Fibroblast of skin of left quadriceps (primary cell): ENCODE measurements at places on chromosomes 16 and 17.

DNA sequence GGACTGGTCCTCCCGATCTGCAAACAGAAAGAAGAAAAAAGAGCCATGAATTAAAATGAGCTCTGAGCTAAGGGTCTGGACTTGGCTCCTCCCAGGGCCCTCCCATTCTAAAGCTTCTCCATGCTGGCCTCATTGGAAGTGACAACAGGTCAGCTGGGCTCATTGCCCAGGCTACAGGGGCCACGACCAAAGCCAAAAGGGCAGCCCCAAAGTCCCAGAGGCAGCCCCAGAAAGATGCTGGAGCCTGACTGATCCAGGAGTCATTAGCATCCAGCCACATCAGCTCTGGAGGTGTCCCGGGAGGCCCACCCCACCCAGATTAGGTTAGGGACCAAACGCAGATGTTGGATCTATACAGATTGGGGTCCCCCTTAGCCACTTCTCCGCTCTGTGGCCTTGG lies 58.2 kb downstream of the MYH11 start:
- no peak for DNase-seq

DNA sequence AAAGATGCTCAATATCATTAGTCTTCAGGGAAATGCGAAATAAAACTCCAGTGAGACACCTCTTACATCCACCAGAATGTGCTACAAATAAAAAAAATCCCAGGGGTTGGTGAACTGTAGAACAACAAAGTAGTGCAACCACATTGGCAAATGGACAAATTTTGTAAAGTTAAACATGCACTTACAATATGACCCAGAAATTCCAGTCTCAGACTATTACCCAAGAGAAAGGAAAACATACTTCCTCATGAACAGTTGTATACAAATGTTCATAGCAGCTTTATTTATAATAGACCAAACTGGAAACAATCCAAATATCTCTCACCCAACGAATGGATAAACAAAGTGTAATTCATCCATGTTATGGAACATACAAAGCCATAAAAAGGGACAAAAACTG lies 239.5 kb downstream of the ABCC12 start:
- no peak for DNase-seq

DNA sequence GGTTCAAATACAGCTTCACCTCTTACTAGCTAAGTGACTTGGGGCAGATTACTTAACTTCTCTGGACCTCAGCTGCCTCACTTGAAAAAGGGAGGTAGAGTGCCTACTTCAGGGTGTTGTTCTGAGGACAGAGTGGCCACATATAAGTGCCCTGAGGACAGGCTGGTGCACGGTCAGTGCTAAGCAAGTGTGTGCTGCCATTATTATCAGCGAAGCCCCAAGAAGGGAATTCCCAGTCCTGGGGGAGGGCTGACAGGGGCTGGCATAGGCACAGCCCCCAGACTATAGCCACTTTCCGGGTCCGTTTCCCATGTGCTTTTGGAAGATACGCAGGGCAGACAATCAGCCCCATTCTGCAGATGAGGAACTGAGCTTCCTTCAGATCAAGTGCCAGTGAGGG lies 2.5 kb downstream of the ZBTB4 start:
- DNase-seq = no peak

- DNase-seq = no peak
Observed at GRCh38 chr16:66240088-66240487, 126.4 kb upstream of the CDH5 start.

DNA sequence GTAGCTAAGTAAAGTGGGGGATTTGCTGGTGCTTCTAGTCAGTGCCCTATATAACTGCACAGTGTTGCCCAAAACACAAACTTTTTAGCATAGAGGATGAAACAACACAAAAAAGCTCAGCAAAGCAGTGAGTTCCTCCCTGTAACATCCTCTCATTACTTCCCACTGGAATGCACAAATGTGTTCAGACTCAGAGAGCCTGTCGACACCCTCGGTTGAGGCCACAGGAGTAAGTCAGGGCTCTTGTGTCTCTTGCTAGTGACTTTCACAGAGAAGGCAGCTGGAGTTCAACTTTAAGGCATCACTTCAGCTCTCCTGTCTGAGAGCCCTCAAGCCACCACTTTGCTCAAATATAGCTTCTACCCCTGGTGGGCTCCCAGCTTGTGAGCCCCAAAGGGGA lies 107.2 kb upstream of the NETO2 start:
- DNase-seq = no peak
